Foreskin melanocyte (primary cell): ENCODE measurements at places on chromosomes 3 and 15.

DNA sequence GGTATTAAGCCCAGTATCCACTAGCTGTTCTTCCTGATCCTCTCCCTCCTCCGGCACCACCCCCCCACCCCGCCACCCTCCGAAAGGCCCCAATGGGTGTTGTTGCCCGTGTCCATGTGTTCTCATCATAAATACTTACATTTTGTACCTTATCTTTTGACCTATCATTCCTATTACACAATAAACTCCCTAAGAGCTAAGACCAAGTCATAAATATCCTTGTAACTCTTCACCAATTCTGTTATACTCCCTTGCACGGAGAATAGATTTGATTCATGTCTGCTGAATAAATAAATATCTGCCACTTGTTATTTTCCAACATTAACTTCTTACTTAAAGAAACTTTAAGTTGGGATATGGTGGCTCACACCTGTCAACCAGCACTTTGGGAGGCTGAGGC, 43.9 kb downstream of the SHQ1 start:
- no peak for DNase-seq

GRCh38 chr3:169362301-169362700, 301.2 kb downstream of the MECOM start:
- DNase-seq: peak; percentile 50

GRCh38 chr15:98737159-98737558, 88.8 kb downstream of the IGF1R start:
- DNase-seq: no peak

GRCh38 chr3:5220193-5220592, 32.7 kb downstream of the EDEM1 start:
- DNase-seq: no peak

DNA sequence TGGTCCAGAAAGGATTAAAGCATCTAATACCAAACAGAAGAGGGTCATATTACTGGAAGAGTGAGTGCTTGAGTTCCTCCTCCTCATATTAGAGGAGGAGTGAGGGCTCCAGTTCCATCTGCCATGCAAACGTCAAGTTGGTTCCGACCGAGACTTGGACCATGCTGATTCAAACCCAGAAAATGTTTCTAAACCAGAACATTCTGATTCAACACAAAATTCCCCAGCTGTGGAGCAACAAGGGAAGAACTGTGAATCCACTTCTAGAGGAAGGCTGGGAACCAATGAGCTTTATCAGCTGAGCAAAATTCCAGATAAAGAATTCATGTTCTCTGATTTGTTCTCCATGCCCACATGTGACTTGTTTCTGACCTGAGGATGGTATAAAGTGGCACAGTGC, 135.6 kb upstream of the WNT5A start:
- DNase-seq: no peak

DNA sequence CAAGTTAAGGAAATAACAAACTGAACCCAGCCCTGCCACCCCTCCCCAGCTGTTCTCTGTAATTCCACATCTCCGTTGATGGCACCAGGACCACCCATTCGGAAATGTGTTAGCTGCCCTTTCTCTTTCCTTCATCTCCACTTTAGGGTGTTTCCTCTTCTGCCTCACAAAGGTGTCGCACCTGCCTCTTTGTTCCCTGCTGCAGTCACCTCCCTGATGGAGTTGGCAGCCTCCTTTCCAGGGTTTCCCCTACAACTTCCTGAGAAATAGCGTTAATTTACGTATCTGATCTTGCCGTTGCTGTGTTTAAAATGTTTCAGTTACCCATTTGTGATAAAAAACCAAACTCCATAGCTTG, 57.3 kb downstream of the GPR171 start:
- no peak for DNase-seq
